ENCODE measurements at places on chromosomes 5 and 9.

- no peak for DNase-seq
These were observed 286.0 kb upstream of the FBXL7 start for GRCh38 chr5:15214010-15214409.

DNA sequence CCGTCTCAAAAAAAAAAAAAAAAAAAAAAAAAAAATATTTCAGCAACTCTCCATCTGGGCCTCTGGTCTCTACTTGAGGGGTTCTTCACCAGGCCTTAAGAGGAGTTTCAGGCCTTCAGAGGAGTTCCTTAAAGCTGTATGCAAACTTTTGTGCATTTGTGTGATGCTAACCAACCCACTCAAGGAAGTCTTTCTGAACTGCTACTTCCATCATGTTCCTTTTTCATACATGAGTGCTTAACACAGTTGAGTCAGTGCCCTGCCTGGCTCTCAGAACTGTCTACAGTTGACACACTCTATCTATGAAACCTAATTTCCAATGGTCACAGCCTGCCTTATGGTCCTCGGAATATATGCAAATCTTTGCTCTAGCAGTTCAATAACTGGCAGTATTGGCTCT is 146.5 kb downstream of the MEF2C start:
- DNase-seq, result no peak

DNA sequence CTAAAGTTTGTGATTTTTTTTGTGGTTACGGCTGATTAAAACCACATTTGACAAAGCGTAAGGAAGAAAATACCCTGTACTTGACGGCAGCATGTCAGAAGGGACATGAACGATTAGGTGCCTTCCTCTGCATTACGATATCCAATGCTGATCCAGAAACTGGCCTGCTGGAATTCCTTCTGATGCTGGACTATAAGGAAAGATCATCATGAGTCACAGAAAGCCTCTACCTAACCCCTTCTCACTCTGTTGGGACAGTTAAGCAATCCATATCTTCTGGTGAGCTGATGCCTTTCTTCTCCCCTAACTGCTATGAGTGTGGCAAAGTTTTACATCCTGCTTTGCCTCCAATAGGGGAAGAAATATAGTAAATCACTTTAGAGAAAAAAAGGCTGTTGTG is 78.4 kb upstream of the PAPPA start:
- no peak for DNase-seq

- no peak for DNase-seq
These were observed 199.4 kb downstream of the AOPEP start for GRCh38 chr9:94925751-94926430.

DNA sequence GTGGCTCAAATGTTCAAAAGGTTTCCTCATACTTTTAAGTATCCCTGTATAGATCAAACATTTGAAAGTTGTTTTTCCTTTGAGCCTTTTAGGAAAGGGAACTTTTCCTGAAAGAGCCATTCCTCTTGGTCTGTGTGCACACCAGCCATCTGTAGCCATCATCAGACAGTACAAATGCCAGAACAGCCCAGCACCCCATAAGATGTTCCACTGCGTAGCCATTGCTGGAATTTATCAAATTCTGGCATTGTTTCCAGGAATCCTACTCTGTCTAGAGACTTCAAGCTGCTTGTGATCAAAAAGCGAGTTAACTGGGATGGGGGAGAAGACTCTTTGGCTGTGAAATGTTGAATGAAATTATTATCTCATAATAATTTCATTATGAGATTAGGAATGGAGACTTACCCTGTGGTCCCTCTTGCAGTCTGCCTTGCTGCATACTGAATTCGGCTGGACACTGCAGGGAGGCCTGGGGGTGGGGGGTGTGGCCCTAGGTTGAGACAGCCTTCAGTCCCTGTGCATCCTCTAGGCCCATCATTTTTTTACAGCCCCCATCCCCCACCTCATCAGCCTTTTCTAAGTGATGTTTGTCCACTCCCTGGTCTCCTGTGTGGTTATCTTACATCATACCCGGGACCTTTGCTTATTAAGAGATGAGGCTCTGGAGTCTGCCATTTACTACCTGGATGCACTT is 99.8 kb downstream of the RALGPS1 start:
- no peak for DNase-seq

DNA sequence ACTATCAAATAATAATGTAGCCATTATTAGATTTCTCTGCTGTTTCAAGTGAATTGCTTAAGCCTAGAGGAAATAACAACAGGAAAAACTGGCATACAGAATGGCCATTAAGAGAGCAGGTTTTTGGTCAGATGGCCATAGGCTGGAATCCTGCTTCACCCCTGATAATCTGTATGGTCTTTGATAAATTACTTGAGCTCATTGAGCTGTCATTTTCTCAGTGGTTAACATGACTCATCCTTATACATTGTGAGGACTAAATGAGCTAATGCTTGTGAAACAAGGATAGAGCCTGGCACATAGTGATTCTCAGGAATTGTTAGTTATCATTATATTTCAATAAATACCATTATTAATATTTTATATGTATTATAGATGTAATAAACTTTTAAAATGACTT is 516.5 kb downstream of the KIF4B start:
- no peak for DNase-seq

DNA sequence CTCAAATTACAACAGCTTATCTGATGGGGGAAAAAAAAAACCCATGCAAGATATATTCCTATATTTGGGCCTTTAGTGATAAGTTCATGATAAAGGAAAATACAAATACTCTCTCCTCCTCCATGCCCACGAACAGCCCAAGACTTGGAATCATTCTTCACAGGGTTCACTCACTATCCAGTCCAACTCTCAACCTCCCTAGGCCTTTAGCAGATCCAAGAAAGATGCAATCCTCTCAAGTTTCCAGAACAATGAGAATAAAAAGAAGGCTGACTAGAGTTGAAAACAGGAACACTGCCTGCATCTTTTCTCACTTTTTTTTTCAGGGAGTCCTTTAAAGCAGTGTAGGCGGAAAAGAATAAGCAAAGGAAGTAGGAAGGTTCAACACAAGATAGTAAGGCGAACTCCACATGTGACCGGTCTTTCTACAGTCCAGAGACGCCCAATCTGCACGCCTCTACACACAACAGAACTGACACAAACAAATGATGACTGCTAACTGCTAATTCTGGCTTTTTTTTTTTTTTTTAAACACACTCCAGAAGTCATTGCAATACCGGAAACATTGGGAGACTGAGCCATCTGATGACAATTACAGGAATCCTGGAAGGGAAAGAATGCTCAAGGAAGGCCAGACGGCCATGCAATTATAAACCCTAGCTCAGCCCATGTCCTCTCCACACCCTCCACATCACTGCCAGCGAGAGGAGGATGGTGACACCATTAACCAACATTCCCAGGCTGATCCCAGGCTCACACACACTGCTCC is 75.4 kb downstream of the BNC2 start:
- peak; percentile 75 for DNase-seq

DNA sequence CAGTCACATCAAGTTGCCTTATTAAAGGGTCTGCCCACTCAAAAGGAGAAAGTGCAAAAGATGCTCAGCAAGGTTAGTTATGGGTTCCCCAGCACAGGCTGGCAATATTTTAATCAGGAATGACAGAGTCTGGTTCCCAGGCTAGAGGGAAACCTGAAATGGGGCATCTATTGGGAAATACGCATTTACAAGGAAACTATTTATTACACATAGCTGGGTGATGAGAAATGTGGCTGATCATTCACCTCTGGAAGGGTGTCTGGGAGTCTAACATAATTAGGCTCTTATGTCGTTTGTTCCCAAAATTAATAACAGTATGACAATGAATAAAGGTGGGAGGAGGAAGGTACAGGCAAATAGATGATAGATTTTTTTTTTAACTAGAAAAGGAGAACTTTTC is 314.7 kb downstream of the ENC1 start:
- DNase-seq, result no peak

DNA sequence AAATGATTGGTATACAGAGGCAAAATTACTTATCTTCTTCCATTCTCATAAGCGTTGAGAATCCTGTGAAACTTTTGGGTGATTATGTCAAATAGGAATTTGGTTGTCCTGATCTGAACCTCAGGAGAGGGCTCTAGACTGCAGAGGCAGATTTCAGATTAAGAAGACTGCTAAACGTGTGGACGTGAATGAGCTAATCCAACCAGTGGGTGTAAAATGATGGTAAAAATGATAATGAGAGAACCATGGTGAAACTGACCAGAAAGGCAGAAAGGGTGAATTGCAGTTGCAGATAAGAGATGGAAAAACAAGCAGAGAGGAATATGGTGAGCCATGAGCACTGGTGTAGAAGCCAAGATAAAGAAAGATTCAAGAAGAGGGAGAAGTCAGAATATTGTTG is 1200.2 kb upstream of the CDH6 start:
- DNase-seq, result no peak

DNA sequence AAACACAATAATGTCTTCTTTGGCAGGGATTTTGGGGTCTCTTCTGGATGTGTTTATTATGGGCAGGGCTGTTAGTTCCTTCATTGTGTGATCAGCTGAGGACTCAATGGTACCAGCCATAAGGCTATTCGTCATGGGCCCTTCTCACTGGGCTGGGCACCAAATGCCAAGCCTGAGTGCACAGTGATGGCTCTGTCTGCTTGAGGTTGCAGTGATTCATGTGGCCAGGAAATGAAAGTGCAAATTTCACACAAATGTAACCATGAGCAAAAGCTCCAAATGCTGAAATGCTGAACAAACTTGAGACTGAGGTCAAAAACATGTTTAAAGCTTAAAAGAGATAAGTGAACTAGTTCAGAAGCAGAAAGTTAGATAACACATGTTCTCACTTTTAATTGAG is 191.0 kb downstream of the TARS1 start:
- DNase-seq, result no peak

DNA sequence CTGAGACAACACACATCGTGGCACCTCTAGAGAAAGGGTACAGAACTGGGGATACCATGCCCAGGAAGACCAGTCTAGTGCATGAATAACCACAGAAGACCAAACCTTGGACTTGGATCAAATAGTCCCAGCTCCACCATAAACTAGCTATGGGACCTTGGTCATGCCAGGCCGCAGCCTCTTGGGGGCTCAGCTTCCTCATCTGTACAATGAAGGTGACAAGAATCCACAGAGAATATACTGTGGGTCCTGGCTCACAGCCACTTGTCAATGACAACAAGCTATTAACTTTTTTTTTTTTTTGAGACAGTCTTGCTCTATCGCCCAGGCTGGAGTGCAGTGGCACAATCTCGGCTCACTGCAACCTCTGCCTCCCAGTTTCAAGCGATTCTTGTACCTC is 3.9 kb downstream of the KYAT1 start:
- DNase-seq, result no peak

DNA sequence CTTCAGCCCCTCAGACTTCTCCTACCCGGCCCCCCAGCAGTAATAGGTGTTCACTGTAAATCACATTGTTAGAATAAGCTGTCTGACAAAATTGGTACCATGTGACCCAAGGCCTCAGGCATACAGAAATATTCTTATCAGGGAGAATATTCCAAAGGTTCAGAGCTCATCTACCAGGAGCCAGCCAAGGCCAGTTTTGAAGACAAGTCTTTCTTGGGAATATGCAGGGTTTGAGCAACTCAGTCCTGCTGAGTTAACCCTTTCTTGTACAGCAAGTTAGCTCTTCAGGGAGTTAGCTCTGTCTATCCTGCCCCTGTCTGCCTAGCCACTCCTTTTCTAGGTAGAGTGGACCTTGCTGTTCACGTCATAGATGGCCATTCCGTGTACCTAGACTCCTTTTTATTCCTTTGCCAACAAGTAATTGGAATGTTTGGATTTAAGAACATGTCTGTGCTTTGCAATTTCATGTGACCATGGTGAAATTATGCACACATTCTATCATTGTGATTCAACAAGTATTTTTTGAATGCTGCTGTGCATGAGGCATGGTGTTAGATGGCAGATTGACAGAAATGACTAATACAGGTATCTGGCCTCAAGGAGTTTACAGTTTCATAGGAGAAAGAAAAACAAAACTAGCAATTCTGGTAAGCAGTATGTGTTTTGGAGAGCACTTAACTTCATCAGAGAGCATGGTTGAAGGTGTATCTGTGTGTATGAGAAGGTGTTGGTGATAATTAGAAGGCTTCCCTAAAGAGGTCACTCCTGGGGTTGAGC is 22.6 kb downstream of the TGFBR1 start:
- no peak for DNase-seq

- DNase-seq, result no peak
These were observed 4.0 kb upstream of the ZSWIM6 start for GRCh38 chr5:61327760-61328753.

DNA sequence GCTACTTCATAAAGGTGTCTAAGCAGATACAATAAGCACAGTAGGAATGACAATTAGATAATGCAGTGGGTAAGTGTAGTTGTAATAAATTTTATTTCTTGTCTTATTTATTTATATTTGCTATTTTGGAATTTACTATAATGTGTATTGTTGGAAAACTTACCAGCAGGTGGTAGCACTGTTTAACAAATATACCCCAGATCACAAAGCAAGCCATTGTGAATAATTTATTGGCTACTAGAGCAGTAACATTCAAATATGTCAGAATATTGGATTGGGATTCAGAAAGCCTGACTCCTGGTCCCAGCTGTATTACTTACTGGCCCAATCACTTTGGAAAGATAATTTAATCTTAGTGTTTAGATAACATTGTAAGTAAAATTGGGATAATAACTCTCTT is 78.0 kb downstream of the ISOC1 start:
- DNase-seq, result no peak

- no peak for DNase-seq
These were observed 145.1 kb downstream of the IRX1 start for GRCh38 chr5:3740546-3741373.

DNA sequence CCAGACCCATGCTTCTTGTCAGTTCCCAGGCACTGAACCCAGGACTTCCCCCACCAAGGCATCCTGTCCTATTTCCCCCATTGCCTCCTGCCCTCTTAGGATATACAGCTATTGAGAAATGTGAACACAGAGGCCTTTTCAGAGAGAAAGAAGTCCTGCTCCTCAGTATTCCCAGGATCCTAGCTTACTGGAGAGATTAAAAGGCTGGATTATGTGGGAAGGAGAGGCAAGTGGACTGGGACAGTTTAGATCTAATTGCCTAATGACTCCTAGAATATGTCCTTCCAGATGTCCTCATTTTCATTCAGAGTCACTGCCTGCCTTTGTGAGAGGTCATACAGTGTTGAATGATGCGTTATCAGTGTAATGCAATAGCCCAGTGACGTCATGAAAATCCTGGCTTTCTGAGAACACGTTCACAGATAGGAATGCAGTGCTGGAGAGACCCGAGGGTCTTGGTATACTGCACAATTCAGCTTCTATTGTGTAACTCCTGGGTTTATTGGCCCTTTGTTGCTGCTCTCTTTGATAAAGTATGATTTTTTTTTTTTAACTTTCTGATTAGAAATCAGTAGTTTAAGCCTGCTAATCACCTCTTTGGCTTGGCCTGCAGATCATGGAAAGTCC is 26.2 kb downstream of the WWC1 start:
- no peak for DNase-seq

All from coronary artery (tissue), 2 donors.